ENCODE measurements at places on chromosomes 2 and 18.
A peak's percentile ranks its signal among the peaks of the same experiment; 100 is the strongest.

- DNase-seq = no peak
Measured at GRCh38 chr2:212737392-212738172, 199.0 kb upstream of the ERBB4 start.

- DNase-seq = peak; percentile 94
Measured at GRCh38 chr2:207423886-207424285, 105.9 kb upstream of the CREB1 start.

- DNase-seq = peak; percentile 98
Measured at GRCh38 chr2:197915548-197916265, 111.3 kb downstream of the PLCL1 start.

- no peak for DNase-seq
Measured at GRCh38 chr18:63981719-63982118, 11.8 kb downstream of the SERPINB8 start.

DNA sequence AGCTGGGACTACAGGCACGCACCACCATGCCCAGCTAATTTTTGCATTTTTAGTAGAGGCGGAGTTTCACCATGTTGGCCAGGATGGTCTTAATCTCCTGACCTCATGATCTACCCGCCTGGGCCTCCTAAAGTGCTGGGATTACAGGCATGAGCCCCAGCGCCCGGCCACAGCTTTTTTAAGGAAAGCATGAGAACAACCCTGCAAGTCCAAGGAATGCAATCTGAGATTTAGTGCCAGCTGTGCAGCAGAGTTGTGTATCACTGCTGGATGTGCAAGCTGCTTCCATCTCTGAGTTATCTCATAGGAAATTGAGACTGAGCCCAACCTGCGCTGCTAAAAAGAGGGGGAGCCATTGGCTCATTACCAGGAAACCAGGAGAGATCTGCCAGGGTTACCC lies 399.9 kb upstream of the CYRIA start:
- no peak for DNase-seq
